ENCODE measurements at places on chromosomes 16 and 17.

- DNase-seq, result no peak
Measured at GRCh38 chr17:49832840-49833599, 14.8 kb downstream of the TAC4 start.

- DNase-seq, result no peak
Measured at GRCh38 chr17:67044016-67044772, at the start of gene CACNG1. Gene CACNG1, plus strand, starts transcription at chr17:67044554. Its CDS starts 107 bp downstream, at chr17:67044661.

DNA sequence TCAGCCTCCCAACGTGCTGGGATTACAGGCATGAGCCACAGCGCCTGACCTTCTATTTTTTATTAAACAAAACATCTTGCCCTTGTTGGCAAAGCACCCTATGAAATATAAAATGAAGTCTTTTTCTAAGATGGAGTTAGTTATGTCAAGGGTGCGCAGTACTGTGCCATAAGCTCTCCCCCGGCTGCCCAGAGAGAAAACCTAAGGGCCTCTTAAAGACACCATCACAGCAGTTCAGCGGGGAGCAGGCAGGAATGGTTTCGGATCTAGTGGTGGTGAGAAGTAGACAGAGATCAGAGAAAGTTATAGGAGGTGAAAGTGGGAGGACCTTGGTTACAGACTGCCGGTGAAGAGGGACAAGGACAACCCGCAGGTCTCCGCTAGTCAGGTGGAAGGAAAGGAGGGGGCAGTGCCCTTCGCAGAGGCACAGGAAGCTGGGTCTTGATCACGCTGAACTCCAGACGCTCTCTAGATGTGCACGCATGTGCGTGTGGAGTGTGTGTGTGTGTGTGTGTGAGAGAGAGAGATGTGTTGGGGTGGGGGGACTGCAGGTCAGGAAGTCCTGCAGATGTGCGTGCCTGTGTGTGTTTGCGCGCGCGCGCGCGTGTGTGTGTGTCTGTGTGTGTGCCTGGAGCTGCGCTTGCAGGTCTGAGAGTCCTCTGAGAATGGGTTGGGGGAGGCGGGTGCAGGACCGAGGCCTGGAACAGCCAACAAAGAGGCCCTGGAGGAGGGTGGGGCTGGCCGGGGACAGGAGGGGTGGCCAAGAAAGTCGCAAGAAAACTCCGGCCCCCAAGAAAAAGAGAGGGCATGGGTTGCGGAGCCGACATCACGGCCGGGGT lies 748 bp upstream of the CMTM3 start:
- peak; percentile 65 for DNase-seq

- DNase-seq, result peak; percentile 94
Measured at GRCh38 chr17:80219013-80219762, 945 bp downstream of the SGSH start.

DNA sequence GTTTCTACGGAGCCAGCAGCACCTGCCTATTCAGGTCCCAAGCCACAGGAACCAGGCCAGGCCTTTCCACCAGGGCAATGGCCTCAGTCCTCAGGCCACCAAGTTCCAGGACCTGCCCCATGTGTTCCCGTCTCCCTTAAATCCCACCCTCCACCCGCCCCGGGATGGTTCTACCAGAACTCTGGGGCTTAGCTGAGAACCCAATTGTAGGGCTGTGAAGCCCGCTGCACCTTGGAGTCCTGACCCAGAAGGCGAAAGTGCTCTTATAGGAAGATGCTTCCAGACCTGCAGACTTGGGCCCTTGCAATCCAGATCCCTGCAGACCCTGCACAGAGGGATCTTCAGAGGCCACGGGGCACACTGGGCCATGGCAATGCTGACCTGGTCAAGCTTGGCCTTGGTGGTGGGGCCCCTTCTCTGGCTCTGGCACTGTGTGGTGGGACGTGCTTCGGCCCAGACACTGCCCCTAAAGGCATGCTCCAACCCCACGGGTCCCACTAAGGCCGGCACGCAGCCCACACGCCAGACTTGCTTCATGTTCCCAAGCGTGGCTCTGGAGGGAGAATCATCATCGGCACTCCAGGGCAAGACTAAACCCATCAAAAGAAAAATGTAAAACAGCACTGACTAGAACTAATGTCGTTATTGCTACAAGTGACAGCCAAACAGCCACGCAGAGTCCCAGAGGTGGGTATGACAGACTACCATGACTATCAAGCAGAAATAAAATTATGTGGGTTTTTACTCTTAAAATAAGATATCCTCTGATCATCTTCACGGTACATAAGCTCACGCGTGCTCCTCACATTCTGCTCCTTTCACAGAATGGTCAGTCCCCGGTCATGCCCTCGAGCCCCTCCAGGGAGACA lies 41.3 kb upstream of the ATP2A3 start:
- DNase-seq, result no peak

DNA sequence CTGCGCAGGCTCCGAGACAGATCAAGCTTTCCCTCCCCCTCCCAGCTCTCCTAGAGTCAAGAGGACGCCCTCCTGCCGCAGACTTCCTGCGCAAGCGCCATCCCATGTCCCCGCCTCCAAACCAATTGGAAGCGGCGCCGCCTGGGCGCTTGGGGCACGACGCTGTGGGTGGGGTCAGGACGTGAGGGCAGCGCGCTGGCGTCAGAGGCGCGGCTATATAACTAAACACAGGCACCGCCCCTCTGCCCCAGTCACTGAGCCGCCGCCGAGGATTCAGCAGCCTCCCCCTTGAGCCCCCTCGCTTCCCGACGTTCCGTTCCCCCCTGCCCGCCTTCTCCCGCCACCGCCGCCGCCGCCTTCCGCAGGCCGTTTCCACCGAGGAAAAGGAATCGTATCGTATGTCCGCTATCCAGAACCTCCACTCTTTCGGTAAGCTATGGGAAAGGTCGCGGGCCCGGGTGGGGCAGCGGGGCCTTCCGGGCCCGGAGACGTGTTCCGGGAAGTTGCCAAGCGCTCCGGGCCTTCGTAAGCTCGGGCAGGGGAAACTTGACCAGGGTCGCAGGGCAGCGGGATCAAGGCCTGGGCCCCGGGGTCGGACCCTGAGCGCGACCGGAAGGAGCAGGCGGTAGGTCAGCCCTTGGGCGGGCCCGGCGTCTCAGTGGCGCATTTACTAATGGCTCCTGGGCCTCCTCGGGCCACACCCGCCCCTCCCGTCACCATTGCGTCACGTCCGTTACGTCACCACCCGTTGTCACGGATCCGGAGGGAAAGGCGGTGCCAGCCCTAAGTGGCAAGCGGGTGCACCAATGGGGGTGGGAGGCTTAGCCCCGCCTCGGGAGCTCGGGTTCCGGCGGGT lies at the start of gene EIF1:
Gene EIF1, plus strand, starts transcription at position 245 of the 856 bp plus-strand sequence. Its CDS starts 154 bp downstream, at position 399.
- peak; percentile 100 for DNase-seq

- no peak for DNase-seq
Measured at GRCh38 chr16:89925596-89926079, 2.5 kb downstream of the TUBB3 start.

DNA sequence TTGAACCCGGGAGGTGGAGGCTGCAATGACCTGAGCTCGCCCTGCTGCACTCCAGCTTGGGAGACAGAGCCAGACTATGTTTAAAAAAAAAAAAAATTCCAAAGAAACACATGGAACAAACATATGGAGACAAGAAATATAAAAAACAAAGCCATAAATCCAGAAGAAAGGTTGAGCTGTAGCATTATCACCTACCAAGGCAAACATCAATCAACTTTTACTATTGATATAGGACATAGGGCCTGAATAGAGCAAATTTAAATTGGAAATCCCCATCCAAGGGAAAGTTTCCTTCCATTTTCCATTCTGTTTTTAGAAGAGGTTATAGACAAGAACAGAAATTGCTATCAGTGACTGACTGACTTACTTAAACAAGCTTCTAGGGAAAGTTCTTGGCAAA lies 56.6 kb downstream of the SSH2 start:
- no peak for DNase-seq

- DNase-seq, result no peak
Measured at GRCh38 chr16:25895380-25895779, 203.6 kb downstream of the HS3ST4 start.

DNA sequence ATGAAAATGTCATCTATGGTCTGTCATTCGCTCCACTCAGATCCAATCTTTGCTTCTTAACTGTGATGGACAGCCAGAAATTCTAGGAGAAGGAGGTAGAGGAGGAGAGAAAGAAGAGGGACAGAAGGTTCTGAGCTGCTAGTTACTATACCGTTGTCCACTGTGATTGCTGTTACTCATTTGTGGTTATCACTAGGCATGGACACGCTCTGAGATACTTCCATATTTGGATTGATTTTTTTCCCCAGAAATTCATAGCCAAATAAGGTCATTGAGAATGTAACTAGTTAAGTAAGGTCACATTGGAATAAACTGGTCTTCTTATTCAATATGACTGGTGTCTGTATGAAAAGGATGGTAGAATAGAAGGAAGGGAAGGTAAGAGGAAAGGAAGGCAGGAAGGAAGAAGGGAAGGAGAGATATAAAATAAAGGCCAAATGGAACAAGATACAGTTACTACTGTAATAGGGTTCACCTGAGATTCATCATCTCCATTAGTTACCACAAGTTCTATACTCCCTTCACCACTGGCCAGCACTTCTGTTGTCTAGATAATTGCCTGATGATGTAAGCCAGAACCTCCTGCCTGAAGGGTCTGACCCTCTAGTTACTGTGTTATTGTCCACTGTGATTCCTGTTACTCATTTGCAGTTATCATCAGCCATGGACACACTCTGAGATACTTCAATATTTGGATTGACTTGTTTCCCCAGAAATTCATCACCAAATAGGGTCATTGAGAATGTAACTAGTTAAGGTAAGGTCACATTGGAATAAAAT lies 2.9 kb downstream of the KRTAP9-7 start:
- DNase-seq, result no peak

DNA sequence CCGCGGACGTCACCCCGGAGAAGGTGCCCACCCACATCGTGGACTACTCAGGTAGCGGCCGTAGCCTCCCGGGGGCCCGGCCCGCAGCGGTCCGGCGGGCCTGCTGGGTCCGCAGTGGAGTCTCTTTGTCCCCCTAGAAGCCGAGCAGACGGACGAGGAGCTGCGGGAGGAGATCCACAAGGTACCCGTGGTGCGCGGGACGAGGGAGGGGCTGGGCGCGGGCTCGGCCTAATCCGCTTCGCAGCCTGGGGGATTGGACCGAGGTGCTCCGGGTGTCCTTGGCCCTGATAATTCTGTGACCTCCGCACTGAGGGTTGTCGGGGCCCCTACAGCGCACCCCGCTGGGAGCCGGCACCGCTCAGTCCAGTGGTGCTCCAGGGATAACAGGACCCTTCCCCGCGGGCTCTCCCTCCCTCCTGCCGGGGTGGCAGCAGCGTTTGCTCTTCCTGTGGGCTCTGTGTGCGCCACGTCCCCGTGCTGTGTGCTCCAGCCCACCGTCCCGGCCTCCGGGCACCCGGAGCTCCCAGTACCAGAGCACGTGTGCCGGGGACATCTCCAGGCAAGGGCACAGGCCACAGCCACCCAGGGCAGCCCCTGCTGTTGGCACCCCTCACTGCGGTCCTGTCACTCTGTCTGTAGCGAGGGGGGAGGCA lies 713 bp downstream of the RHOT2 start:
- DNase-seq, result no peak

GRCh38 chr17:70158180-70158579 lies 11.2 kb upstream of the KCNJ2 start:
- DNase-seq, result no peak

- DNase-seq, result no peak
Measured at GRCh38 chr16:66899945-66900710, 18.6 kb downstream of the CDH16 start.

GRCh38 chr17:75036643-75037268 lies 10.0 kb downstream of the ATP5PD start:
- DNase-seq, result peak; percentile 71

DNA sequence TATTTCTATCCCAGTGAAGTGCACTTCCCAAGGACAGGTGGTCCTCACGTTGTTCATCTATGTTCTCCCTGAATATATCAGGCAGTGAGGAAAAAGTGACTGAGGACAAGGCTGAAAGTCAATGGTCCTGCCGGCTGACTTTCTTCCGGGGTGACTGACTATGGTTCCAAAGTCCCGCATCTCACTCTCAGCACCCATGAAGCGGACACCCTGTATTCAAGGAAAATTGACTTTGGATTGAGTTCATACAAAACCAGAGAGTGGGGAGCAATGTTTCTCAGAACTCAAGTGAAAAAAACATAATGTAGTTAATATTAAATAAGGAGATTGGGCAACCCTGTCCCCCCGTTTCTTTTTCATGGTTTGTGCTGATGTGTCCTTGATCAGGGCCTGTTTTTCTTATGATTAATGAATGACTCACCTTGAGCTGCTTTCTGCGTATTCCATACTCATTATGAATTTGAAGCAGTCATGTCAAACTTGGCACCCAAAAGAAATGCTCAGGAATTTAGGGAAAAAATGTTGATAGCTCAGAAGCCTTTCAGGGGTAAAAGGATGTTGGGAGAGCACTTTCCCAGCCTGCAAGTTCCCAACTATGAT lies 184.0 kb downstream of the CYLD start:
- DNase-seq, result no peak

DNA sequence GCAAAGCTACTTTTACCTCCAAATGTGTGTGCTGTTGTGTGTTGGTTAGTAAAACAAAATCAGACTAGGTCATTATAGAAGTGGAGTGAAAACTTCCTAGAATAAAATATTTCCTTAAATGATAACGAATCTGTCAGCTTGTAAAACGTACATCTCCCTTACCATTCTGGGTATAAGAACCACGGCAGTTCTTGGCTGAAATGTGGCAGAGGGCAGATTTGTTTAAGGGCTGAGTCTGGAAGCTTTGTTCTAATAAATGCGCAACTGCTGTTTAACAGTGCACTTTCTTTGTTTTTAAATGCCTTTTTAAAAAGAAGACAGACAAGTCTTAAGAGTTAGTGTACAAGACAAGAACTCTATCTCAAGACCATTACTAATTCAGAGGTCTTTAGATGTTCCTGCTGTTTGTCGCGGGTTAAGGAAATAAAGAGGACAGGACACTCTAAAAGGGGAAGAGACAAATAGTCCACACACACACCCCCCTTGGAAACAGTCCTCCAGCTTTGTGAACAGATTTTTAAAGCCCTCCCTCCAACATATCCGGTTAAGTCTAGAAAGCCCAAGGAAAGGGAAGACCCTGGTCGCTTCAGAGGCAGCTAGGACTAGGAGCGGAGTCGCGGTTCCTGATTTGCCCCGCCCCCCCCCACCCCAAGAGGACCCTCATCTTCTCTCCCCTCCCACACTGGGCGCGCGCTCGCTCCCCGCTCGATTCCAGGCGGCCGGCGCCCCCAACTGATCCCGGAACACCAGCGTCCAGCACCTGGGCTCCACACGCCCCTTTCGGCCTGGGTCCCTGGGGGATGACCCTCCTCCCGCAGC lies 658 bp downstream of the SYNRG start:
- DNase-seq, result peak; percentile 33

DNA sequence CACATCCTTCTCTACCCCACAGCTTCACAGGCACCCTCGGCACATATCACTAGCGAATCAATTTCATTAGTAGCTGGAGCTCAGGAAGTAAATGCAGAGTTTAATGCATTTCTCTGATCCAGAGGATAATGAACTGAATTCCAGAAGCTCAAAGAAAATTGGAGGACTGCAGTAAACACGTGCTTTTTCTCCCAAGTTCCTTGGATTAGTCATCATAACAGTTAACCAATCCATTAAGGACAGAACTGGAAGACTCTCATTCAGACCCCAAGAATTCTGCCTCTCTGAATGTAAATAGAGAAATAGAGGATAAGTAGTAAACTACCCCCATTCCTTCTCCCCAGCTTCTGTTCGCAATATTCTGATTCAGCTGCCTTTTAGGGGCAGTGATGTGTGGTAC lies 40.7 kb downstream of the DUSP14 start:
- DNase-seq, result no peak
